ENCODE measurements at places on chromosomes 1 and 21.

DNA sequence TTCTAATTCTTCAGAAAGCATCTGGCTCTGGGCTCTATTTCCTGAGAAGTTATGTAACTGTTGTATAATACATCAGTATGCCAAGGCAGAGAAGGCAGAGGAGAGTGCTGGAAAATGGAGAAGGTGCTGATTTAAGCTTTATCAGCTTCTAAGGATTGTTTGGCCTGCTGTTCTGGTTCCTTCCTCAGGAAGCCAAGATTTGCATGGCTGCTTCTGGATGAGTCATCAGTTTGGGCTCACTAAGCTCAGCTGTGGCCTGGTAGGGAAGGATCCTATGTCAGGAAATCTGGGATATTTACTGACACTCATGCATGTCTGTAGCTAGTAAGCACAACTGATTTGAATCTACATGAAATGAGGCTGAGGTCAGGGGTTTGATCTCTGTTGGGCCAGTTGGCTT, 73.2 kb upstream of the ADGRL4 start:
- no peak for DNase-seq

- no peak for DNase-seq
Measured at GRCh38 chr1:57800376-57800775, 376.5 kb upstream of the DAB1 start.

GRCh38 chr1:243260221-243260880, 4.5 kb downstream of the SDCCAG8 start:
- DNase-seq, result no peak

DNA sequence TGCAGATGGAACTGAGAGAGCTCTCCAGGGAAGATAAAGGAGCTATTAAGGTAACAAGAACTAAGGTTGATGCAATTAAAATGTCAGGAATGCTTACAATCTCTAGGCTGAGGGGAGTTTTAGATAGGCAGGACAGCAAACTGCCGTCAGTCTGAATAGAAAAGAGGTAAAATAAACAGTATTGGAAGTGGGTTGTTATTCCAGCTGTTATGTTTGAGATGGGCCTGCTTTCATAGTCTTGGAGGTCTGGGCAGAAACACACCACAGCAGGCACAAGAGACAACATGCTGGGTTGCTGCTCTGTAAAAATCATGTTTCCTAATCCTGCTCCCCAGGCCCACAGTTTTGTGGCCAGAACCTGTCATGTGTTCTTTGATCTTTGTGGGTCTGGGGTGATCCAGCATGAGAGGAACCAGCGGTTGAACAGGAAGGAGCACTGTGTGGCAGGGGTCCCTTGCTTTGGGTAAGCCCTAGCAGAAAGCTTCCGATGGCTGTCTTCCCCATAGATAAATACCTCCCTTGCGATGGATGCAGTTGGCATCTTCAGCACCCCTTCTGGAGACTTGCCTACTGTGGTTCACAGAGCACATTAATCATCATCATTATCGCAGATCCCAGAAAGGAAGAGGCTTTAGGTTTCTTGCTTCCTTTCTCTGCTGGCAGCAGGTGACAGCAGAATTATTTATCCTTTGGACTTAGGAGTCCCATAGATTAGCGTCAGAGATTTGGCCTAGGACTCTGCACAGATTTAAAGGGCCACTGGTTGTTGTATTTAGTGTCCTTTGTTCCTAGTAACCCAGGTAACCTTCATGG, 97.1 kb downstream of the AK5 start:
- no peak for DNase-seq

DNA sequence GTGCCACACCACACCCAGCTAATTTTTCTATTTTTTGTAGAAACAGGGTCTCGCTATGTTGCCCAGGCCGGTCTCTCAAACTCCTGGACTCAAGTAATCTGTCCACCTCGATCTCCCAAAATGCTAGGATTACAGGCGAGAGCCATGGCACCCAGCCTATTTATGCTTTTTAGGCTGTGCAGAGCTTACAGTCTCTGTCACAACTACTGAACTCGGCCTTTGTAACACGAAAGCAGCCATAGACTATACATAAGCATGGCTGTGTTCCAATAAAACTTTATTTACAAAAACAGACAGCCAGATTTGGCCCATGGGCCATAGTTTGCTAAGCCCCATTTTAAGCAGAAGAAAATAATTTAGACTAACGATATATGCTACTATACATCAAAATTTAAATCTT, 54.4 kb downstream of the NID1 start:
- no peak for DNase-seq

- DNase-seq, result no peak
Measured at GRCh38 chr1:112882271-112882744, 73.7 kb downstream of the SLC16A1 start.

- DNase-seq, result no peak
Measured at GRCh38 chr1:970242-970972, 4.1 kb downstream of the PLEKHN1 start.
